ENCODE measurements at places on chromosomes 13 and 19.

DNA sequence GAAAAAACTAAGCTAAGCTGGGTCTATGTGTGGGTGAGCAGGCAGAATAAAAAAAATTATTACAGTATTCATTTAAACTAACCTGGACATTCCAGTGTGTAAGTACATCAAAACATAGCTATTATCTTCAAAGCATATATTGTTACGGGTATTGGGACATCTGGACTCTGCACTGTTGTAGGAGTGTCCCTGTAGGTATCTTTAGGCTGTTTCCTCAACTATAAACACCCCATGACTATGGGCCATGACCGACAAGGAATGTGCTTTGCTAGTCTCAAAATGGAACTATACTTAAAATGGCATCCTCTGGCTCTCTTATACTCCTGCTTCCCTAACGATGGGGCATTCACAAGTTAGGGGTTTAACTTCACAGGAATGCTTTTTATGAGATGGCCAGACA lies 3.4 kb downstream of the SCGB2B2 start:
- no peak for DNase-seq

DNA sequence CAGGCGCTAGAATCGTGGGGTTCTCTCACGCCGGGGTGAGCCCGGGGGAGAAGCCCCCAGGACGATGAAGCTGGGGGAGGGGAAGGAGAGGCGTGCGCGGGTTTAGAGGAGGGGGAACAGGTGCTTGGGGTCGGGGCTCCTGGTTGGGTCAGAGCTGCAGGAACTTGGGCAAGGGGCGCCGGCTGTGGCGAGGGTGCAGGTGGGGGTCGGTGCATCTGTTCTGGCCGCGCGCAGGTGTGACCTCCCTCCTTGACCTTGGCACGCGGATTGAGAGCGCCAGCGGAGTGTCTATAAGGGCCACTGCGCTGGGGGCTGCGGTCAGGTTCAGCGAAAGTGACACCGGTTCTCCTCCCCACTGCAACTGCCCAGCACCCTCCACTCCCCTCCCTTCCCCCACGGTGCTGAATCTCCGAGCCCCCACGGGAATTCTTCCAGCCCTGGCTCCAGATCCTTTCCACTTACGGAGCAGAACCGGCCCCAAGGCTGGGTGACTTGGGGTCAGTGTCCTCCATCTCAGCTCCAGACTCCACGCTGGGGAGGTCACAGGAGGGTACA lies 618 bp downstream of the TMEM38A start:
- no peak for DNase-seq

GRCh38 chr13:107170270-107170931 lies 602.5 kb upstream of the ARGLU1 start:
- peak; percentile 4 for DNase-seq

GRCh38 chr19:2271234-2272103 lies 10.5 kb downstream of the PEAK3 start:
- DNase-seq, result no peak

DNA sequence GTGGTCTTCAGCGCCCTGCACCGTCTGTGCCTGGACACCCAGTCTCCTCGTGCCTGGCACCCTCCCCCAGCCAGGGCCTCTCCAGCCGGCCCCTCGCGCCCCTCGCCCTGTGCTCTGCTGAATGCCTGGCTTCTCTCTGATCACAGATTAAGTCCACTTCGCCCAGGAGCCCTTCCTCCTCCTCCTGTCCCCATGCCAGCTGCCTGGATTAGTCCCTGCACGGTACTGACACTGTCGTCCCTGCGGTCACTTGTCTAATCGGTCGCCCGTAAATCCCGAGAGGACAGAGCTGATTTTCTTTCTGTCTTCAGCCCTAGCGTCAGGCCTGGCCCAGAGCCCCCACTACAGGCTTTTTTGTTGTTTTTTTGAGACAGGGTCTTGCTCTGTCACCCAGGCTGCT lies 6.6 kb downstream of the THOP1 start:
- DNase-seq, result no peak

- DNase-seq, result no peak
Measured at GRCh38 chr19:39831679-39832078, 2.3 kb downstream of the DYRK1B start.

DNA sequence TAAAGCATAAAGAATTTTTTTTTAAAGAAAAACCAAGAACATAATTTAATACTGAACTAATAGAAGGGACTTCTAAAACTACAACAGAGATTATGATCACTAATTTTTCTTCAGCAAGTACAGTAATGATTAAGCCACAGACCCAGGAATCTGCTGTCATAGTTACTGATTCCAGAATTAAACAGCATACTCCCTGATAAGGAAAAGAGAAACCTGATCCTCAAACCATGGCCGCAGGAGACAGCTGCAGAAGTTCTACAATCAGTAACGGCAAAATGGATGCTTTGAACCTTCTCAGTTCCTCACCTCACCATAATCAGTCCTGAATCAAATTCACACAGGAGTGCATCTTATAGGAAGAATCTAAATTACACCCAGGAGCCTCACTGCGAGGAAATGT lies 939.0 kb upstream of the SLITRK1 start:
- DNase-seq, result no peak

GRCh38 chr13:95193509-95194230 lies 107.6 kb downstream of the ABCC4 start:
- DNase-seq, result no peak

- DNase-seq, result no peak
Measured at GRCh38 chr13:29858667-29859066, 8.2 kb upstream of the UBL3 start.

- no peak for DNase-seq
Measured at GRCh38 chr13:29479716-29480492, 115.6 kb downstream of the SLC7A1 start.

DNA sequence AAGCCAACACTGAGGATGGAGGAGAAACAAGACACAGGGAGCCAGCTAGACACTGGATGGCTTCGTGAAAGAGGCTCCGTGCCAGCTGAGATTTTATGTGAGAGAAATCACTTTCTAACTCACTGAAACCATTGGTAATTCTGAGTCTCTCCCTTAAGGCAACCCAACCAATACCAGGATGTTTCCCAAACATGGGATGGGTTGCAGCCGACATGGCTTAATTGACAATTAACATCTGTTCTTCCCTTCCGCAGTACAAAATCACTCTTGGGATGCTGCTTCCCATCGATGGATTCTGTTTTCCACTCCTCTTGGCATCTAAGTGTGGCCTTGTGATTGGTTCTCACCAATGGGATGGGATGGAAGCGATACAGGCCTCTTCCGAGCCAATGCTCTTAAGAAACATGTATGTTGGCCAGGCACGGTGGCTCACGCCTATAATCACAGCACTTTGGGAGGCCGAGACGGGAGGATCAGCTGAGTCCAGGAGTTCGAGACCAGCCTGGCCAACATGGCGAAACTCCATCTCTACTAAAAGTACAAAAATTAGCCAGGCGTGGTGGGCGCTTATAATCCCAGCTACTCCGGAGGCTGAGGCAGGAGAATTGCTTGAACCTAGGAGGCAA lies 2.3 kb upstream of the ZNF787 start:
- DNase-seq, result no peak

GRCh38 chr13:76783798-76784197 lies 102.4 kb downstream of the KCTD12 start:
- DNase-seq, result no peak

- no peak for DNase-seq
Measured at GRCh38 chr19:11338121-11338520, 1.3 kb downstream of the RAB3D start.

DNA sequence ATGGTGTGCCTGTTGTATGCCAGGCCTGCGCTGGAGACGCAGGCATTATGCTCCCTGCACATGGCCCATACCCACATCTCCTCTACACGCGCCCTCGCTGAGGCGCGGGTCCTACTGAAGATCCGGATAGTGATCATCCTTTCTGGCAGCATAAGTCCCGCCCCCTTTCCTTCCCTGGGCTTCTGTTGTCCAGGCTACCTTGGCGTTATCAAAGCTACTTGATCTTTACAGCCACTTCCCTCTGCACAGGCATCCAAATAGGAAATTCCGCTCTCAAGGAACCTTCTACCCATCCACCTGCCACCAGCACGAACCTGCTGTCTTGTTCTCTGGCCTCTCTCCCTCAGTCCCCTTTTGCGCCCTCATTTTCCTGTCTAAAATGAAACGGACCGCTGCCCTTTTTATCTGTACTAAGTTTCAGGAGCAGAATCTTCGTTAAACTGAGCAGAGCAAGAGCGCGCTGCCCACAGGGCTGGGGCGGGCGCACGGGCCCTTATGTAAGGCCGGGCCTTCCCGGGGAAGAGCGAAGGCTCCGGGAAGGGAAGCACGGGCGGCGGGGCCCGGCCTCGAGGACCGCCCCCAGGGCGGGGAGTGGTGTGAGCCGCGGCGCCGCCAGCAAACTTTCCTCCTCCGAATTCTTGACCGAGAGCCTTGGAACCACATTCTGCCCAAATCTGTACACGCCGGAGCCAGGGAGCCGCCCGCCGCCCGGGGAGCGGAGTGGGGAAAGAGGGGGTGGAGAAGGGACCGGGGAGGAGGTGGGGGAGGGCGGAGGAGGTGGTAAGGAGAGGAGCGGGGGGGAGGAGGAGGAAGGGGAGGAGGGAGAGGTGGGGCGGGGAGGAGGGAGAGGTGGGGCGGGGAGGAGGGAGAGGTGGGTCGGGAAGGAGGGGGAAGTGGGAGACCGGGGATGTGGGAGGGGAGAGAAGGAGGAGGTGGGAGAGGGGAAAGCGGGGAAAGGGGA lies 920 bp upstream of the UBE2L5 start:
- DNase-seq, result peak; percentile 75

DNA sequence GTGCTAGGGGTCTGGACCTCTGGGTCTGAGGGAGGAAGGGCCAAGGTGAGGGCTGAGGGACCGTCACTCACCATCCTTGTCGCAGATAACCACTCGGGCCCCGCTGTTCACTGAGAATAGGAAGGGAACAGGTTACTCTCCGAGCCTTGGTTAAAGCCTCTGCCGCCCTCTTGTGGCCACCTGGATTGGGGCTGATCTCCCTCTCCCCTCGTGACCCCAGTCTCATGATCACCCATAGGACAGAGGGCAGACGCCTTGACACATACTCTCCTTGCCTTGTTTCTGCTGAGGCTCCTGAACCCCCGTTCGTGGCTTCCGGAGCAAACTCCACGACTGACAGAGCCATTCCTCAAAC lies 580 bp downstream of the HSD17B14 start:
- DNase-seq, result peak; percentile 91

- no peak for DNase-seq
Measured at GRCh38 chr13:52414963-52415362, 9.0 kb upstream of the THSD1 start.

DNA sequence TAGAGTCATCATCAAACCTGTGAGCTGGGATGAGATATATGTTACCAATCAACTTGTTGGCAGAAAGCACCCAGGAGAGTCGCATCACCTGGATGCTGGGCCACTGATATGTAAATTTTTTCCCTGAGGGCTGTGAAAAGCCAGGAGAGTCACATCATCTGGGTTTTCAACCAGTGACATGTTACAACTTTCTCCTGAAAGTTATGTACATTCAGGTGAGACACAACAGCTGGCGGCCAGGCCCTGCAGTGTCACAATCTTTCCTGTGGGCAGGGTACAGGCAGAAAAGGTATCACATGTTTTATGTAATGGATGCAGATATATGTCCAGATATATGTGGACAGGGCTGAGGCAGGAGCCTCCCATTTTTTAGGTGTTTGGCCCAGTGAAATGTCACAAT lies 13.2 kb upstream of the ZNF724 start:
- no peak for DNase-seq

DNA sequence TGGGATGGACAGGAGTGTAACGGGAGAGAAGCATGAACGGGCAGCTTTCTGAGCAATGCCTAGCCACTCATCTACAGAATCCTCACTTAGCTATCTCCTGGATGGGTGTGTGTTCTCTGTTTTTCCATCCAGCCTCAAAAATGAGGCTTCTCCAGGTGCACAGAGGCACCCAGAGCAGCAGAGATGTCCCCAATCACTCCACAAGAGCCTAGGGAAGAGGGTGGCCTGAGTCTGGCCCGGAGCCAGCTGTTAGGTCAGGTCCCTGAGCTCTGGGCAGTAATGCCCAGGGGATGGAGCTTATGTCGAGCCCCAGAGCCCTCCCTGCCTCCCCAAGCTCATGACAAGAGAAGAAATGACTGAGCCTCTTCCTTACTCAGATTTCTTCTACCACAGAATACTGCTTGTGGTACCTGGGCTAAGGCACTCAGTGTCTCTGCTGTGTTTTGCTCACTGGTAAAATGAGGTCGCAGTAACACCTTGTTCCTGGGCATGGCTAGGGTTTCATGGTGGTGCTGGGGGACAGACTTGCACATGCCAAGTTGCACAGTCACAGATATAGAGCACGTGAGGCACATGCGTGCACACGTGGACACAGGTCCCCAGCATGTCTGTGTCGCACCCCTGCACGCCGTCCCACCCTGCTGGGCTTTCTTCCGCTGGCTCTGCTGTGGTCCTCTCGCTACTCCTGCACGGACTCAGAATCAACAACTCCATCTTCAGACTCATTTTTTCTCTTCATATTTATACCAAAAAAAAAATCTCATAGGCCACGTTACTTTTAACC lies 86.6 kb upstream of the SOX1 start:
- DNase-seq, result no peak

GRCh38 chr13:49214917-49215376 lies 5.2 kb upstream of the MLNR start:
- DNase-seq, result no peak

DNA sequence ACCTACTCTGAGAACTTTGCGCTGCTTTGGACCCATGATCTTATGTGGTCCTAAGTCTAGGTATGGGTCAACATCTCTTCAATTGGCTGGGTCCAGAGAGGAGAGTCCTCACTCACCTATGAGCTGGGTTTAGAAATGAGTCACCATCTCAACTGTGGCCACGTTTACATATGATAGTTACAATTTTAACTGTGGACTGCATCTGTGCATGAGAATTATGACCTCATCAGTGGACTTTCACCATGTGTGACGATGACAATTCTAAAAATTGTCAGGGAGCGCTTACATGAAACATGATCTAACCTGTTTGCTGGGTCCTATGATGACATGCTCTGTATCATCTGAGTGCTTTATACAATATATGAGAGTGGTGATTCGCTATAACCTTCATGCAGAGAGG lies 12.7 kb upstream of the ZNF724 start:
- no peak for DNase-seq

GRCh38 chr19:46626446-46626845 lies 1.6 kb upstream of the PTGIR start:
- no peak for DNase-seq

GRCh38 chr19:43330726-43331434 lies 22.6 kb upstream of the CD177 start:
- DNase-seq, result no peak
